ENCODE measurements at places on chromosomes 13 and 19.

- no peak for DNase-seq
Measured at GRCh38 chr13:95251641-95252040, 49.6 kb downstream of the ABCC4 start.

- DNase-seq: no peak
Measured at GRCh38 chr19:4929186-4929585, 19.9 kb downstream of the UHRF1 start.

DNA sequence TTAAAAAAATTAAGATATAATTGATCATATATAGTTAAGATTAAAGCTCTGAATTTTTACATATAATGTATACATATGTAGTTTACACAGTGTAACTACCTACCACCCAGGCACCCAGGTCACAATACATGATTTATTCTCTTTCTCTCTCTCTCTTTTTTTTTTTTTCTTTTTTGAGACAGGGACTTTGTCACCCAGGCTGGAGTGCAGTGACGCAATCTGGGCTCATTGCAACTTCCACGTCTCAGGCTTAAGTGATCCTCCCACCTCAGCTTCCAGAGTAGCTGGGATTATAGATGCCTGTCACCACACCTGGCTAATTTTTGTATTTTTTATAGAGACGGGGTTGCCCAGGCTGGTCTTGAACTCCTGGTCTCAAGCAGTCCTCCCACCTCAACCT lies 18.8 kb upstream of the CLASRP start:
- no peak for DNase-seq

DNA sequence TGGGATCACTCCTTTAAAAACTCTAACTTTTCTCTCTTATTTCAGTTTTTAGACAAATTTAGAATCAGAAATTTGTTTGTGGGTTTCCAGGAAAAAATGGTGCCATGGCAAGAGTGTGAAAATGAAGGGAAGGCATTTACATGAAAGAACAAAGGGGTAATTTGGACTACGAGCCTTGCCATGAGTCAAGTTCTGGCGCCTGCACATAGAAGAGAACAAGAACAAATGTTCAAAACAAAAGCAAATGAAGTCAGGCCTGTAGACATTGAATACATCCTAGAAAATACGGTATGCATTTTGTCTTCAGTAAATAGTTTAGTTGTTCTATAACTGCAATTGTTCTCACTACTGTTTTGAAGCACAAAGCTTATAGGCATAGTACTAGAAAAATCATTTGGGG lies 1390.5 kb downstream of the EFNB2 start:
- DNase-seq: no peak

DNA sequence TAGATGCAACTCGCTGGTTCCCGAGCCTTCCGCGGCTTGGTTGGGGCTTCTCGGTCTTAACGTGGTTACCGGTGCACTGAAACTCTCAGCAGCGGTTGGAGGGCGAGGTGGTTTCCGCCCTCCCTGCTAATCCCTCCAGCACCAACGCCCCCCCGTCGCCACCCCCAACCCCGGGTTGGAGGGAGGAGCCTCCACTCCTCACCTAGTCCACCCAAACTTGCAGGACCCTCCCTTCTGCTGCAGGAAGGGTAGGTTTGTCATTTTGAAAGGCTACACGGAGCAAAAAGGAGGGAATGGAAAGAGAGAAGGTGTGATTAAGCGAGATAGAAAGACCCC lies 465.0 kb downstream of the ITGBL1 start:
- no peak for DNase-seq

DNA sequence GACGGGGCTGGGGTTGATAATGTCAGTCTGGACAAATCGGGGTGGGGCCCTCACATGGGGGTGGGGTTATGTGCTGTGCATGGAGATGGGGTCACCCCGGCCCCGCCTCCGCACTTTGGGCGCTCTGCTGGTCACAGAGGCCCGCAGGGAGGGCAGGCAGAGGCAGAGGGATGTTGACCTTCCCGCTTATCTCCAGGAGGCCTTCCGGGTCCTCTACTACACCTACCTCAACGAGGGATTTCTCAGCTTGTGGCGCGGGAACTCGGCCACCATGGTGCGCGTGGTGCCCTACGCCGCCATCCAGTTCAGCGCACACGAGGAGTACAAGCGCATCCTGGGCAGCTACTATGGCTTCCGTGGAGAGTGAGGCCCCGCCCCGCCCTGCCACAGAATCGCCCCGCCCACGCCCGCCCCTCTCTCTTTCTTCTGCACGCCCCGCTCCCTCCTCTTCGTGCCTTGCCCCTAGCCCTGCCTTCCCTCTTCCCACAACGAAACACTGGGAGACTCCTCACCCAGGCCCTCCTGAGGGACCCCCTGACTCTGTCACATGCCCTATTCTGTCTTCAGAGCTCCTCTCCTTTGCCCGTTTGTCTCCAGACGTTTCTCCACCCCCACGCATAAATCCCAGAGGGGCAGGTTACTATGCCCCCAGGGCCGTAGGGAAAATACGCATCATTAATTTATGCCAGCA lies 32.8 kb downstream of the TMEM161A start:
- peak; percentile 61 for DNase-seq

DNA sequence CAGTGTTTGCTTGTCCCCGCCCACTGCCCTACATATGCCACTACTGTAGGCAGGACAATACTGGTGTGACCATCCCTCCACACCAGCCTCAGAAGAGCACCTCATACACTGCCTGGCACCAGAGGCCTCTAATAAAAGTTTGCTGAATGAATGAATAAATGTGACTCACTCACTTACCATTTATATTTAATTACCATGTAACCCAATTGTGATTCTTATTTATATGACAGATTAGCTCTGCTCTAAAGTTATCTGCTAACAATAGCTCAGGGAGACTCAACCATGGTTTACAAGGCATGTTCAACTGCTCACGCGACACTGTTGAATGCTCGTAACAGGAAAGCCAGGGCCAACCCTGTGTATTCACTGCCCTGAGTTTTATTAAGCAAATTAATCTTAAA lies 66.0 kb upstream of the DOCK9 start:
- DNase-seq: peak; percentile 56

- no peak for DNase-seq
Measured at GRCh38 chr19:12244370-12244769, 50.3 kb downstream of the ZNF44 start.

GRCh38 chr13:39876258-39876657 lies 220.8 kb downstream of the COG6 start:
- DNase-seq: no peak

- DNase-seq: no peak
Measured at GRCh38 chr13:48644141-48644540, 9.6 kb upstream of the CYSLTR2 start.

DNA sequence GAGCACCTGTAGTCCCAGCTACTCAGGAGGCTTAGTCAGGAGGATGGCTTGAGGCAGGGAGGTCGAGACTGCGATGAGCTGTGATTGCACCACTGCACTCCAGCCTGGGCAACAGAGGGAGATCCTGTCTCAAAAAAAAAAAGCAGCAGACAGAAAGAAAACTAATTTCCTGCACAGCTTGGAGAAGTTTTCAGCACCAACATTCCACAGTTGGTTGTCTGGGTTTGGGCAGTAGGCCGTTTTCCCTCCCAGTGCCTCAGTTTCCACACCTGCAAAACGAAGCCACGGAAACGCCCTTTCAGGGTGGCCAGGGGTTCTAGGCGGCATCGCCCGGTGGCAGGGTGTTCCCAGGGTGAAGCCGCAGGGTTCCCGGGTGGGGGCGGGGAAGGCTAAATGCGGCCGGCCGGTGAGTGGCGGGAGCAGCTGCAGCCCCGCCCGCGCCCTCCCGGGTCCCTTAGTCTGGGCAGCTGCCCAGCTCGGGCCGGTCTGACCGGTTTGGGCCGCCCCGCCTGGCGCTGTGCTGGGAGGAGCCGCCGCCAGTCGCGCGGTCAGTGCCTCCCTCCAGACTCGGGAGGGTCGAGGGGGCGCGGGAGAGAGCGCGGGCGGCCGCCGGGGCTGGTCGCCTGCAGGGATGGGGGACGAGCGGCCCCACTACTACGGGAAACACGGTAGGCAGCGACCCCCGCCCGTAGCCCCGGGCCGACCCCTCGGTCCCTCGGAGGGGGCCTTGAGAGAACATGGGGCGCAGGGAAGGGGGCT lies at the start of gene SLC44A2:
Gene SLC44A2, plus strand, starts transcription at position 551 of the 759 bp plus-strand sequence. Its CDS starts 81 bp downstream, at position 632.
- peak; percentile 24 for DNase-seq

DNA sequence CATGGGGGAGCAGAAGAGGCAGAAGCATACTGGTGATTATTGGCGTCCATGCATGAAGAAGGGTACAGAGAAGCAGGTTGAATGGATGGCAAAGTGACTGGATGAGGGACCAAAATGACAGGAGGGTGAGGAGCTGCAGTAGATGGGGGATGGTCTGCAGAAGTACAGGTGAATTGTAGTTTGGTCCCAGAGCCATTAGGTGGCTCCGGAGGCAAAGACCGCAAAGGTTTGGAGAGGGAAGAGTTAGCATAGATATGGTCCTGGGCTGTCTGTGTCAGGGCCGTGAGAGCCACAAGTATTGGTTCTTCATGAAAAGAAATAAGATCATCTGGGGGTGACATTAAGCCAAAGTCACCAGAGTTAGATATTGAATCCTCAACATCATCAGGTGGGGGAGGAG lies 59.0 kb upstream of the ZNF726 start:
- DNase-seq: no peak

- DNase-seq: no peak
Measured at GRCh38 chr13:42396901-42397655, 125.1 kb downstream of the AKAP11 start.

DNA sequence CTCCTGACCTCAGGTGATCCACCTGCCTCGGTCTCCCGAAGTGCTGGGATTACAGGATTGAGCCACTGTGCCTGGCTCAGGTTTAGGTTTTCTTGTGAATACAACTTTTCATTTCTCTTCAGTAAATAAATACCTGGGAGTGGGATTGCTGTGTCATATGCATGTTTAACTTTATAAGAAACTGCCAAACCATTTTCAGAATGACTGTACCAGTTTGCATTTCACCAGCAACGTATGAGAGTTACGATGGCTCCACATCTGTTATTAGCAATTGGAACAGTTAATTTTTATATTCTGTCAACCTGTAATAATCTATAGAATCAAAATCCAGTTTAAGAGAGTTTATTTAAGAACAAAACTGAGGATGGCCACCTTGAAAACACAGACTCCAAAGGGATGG lies 52.2 kb downstream of the TEX26 start:
- no peak for DNase-seq

DNA sequence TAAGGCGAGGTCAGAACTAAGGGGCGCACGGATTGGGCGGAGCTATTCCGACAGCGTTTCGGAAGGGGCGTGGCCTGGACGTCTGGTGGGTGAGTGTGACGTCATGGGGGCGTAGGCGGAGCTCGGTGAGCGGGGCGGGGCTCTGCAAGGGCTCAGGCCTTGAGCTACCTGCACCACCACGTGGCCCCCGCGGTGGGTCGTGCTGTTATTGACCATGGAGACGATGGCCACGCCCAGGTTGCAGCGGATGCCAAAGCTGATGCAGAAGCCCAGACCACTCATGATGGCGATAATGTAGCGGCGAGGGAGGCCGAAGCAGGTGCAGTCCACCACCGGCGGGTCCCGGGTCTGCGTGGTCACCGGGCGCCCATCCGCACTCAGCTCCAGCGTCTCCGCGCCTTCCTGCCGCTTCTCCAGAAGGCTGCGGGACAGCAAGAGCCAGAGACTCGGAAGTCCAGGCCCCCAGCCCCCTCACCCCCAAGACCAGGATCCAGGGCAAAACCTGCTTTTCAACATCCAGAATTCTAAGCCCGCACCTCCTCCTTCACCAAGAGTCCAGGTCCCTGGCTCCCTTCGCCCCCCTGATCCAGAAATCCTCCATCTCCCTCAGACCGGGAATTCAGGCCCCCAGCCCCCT lies 4.8 kb downstream of the SLC17A7 start:
- no peak for DNase-seq

GRCh38 chr13:37595162-37595561 lies 3.4 kb downstream of the POSTN start:
- DNase-seq: no peak

DNA sequence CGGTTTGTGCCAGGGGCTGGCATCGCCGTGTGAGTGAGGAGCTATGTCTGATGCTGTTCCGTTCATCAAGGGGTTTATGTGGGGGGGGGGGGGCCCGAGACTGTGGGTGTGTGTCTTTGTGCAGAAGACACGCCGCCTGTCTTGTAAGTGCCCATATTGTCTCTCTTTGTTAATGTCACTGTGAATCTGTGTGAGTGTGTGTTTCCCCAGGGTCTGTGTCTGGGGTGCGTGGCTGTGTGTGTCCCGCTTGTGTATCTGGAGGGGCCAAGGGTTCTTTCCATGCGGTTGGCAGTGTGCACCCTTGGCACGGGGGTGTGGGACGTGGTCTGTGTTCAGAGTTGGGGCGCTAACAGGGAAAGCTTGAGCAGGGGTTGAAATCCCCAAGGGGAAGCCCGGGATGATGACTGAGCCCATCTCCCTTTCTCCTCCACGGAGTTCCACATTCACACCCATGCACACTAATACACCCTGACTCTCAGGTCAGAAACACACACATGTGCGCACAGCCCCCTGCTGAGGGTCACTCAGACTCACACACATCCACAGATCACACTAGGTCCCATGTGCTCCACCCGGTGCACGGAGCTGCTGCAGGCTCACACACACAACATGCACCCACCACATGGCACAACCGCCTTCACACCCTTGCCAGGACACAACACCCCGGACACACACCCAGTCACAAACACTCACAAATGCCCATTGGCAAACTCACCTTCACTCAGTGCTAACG lies 1.8 kb downstream of the NCAN start:
- no peak for DNase-seq

DNA sequence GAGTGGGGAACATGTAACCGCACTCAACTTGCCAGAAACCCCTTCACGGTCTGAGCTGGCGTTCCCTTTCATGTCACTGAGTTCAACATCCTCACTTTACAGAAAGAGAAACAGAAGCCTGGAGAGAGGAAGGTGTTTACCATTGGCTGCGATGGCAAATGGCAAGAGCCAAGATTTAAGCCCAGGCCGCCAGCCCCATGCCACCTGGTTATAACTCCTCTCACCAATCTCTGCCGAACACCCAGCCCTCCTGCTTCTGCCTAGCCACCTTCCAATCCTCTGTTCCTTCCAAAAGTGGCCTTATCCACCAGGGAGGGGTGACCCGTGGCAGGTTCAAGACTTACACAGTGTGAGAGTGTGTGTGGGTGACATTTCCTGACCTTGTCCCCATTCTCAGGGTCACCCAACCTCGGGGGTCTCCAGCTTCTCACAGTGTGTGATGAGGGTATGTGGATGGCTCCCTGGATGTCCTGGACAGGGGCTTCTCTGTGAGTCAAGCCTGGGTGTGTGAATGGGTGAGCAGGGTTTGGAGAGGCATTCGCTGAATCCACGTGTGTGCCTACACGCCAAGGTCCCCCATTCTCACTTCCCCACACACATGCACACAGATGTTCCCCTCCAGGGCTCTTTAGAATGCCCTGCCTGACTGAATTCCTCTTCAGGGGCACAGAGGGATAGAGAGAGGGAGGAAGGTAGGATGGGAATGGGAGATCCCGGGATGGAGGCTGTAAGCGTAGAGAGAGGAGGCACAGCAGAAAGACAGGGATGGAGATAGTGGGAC lies 1.2 kb downstream of the CADM4 start:
- no peak for DNase-seq

- DNase-seq: no peak
Measured at GRCh38 chr13:75052616-75053015, 429.4 kb downstream of the TBC1D4 start.

DNA sequence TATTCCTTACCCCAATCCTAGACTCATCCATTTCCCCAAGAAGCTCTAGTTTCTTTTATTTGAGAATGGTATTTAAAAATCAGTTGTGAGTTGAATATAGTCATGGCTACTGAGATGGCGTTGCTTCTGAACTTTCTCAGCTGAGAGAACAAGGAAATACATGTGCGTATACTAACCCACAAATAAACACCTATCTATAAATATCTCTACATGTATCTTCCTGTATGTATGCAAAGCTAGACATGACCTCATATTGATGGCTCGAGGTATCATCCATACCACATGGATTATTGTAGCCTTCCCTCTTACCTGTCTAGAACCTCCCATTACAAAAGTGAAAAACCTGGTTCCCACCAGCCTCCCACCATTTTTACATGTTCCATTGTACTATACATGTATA lies 141.0 kb downstream of the UFM1 start:
- no peak for DNase-seq
